ENCODE measurements at places on chromosomes 16 and 17.

- no peak for DNase-seq
These were observed 57.2 kb upstream of the MED9 start for GRCh38 chr17:17419631-17420030.

GRCh38 chr17:55228683-55229192 lies 36.0 kb upstream of the HLF start:
- DNase-seq, result no peak

DNA sequence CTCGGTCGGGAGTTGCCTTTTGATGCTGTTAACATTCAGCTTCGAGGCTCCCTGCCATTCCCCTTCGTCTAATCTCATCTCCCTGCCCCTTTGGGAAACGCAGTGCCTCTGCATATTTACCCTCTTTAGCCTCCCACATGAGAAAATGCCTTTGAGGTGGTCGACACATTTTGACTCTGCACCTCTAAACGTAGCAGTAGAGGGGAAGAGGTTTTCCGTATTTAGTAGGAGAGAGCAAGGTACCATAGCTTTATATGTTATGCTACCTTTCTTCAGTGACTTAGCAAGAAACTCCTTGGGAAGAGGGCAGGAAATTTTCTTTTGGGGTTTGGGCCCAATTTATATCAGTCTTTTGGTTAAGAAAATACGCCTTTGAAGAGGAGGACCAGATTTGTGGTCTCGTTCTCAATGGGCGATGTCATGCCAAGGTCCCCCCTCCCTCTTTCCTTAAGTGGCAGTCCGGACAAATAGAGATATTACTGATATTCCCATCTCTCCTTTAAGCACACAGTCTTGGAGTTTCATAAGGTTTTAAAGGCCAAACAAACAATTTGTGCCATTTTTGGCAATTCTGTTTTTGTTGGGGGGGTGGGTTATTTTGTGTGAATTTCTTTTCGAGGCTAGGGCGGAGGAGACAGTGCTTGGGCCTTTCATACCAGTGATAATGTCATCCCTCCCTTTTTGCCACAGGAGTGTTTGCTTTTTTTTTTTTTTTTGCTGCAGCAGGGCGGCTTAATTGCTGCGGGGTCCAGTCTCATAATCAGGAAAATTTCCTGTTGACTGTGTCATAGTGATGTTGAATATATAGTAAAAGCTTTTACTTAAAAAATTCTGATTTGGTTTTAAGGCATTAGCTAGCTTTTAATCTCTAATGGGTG lies 1.5 kb downstream of the PAFAH1B1 start:
- DNase-seq, result peak; percentile 20

- no peak for DNase-seq
These were observed 34.3 kb downstream of the ABCC3 start for GRCh38 chr17:50668838-50669581.

- DNase-seq, result peak; percentile 78
These were observed 17.5 kb downstream of the SBK1 start for GRCh38 chr16:28309811-28310311.

DNA sequence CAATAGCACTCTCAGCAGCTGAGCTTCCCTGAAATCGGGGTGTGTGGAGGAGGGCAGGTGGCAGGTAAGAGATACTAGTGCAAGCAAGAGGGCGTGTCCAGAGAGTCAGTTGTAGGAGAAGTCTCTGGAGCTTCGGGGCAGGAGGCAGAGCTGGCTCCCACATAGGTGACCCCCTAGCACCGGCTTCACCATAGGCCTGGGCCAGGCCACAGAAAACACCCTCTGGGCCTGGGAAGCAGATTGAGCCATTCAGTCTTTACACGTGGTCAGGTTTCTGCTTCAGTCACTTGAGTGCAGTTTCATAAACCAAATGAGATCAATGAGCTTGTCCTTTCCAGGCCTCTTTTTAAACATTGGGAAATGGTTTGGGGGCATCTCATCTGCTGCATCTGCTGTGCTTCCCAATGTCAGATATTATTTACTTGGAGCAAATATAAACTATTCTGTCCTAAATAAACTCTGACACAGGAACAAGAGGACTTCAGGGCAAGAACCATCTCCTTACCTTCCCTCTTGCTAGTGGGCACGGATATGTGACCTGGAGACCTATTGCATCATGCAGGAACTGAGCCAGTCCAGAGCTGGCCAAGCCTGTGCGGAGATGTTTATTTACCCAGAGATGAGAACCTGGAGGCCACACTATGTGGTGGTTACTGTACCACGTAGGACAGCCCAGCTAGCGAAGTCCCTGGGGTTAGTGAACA lies 16.1 kb downstream of the CCR7 start:
- no peak for DNase-seq

Measured in activated CD4-positive, alpha-beta T cell treated with anti-CD3 and anti-CD28 coated beads, Interleukin-10, Interleukin-2, amounts not matched to agents 100 ng/mL and 50 ng/mL, durations not matched to agents 16 hours and 8 hours (primary cell).